ENCODE measurements at places on chromosomes 6 and 20. TPM values are rescaled to one million over a fixed set of nuclear protein-coding genes. Genes with fewer than 3 reads are reported as not detected.

PRSS35 gene
- not detected for total RNA-seq

PACSIN1 gene
- total RNA-seq = not detected

SIRPB2 gene
- not detected for total RNA-seq

ANKRD6 gene
- 1.3 TPM for total RNA-seq

SLC22A2 gene
- total RNA-seq = not detected

CCN6 gene
- total RNA-seq = 0.17 TPM

SEMG1 gene
- not detected for total RNA-seq

FAM184A gene
- 9.0 TPM for total RNA-seq

IL17A gene
- not detected for total RNA-seq

PROKR2 gene
- not detected for total RNA-seq

UNC5CL gene
- 0.93 TPM for total RNA-seq

TINAG gene
- not detected for total RNA-seq

OR12D3 gene
- total RNA-seq = not detected

SRPK1 gene
- total RNA-seq = 149 TPM

FKBP1C gene
- 2.7 TPM for total RNA-seq

RAET1L gene
- not detected for total RNA-seq

TCP1 gene
- 454 TPM for total RNA-seq

Data from activated T-helper 1 cell treated with anti-CD3 and anti-CD28 coated beads, Interleukin-12 subunit alpha, Interleukin-12 subunit beta, Interleukin-2, Interleukin-4 antibody, amounts not matched to agents 30 ng/mL and 10 ng/mL and 1 ng/mL, durations not matched to agents 14 hours and 24 hours and 36 hours (primary cell).